ENCODE measurements at places on chromosomes 2 and 18.
A peak's percentile ranks its signal among the peaks of the same experiment; 100 is the strongest.

GRCh38 chr2:197985029-197985638 is 180.7 kb downstream of the PLCL1 start:
- DNase-seq, result no peak

- DNase-seq, result peak; percentile 61
These were observed 300.1 kb upstream of the TRIB2 start for GRCh38 chr2:12416600-12416999.

- no peak for DNase-seq
These were observed 437.6 kb downstream of the DLGAP1 start for GRCh38 chr18:4017480-4017879.

DNA sequence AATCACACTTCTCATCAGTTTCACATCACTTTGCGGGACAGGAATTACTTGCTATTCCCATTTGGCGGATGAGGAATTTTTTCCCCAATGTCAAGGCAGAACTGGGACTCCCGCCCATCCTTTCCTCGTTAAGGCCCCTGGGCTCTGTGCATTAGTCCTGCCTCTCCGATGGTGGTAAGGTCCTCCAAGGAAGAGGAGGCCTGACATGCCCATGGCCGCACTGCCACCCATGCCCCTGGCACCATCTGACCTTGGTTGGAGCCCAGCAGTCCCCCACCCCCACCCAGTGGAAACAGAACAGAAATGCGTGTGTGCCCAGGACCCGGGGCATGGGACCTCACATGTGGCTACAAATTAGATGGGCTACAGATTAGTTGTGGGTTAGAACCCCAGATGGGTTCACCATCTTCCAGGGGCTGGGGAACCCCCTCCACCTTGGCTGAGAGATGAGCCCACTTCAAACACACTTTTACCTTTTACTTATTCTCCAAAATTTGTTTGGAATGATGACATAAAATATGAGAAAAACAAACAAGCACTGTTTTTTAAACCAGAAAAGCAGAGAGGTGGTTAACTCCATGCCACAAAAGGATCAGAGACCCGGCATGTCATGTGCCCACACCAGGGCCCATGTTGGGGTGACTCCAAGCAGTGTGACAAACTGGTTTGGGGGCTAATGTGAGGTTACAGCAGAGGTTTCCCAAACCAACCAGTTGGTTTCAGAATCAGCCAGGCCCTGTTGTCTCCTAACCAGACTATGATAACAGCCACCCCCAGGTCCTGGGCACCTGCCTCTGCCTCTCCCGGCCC is 11.0 kb upstream of the DUSP2 start:
- DNase-seq, result no peak

DNA sequence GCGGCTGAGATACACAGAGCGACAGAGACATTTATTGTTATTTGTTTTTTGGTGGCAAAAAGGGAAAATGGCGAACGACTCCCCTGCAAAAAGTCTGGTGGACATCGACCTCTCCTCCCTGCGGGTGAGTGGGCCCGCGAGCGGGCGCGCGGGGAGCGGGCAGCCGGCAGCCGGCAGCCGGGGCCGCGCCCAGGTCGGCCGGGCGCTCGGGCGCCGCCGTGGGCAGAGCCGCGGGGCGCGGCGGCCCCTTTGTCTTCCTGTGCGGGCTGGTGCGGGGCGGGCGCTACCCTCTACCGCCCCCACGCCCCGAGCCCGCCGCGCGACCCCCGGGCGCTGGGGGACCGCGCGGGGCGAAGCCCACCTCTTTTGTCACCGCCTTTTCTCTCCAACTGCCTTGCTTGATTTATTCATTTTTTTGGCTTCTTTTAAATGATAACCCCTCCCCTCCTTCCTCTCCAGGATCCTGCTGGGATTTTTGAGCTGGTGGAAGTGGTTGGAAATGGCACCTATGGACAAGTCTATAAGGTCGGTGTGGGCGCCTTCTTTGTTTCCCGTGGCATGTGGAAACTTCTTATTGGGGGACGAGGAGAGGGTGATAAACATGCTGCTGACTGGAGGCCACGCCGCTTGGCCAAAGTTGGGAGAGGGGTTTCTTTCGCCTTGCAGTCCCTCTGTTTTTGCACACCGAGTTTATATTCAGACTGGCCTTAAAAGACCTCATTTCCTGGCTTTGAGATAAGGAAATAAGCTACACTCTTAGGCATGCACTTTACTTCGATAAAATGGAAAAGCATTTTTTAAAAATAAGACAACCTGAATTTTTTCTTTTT is 722 bp downstream of the MAP4K4 start:
- peak; percentile 17 for DNase-seq

DNA sequence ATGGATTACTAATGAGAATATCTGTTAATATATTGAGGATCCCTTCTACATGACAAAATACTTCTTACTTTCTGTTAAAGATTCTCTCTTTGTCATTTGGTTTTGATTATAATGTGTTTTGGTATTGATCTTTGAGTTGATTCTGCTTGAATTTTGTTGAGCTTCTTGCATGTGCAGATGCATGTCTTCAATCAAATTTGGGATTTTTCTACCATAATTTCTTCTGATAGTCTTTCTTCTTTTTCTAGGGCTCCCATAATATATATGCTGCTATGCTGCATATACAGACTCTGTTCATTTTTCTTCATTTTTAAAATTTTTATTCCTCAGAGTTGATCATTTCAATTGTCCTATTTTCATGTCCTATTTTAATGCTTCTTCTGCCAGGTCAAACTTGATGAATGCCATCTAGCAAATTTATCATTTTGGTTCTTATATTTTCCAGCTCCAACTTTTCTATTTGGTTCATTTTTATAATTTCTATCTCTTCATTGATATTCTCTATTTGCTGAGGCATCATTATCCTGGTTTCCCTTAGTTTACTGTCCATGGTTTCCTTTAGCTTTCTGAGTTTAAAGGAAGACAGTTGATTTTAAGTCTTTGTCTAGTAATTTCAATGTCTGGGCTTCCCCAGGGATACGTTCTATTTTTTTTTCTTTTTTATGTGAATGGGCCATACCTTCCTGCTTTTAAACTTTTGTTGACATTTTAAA is 244.7 kb downstream of the WDPCP start:
- no peak for DNase-seq

DNA sequence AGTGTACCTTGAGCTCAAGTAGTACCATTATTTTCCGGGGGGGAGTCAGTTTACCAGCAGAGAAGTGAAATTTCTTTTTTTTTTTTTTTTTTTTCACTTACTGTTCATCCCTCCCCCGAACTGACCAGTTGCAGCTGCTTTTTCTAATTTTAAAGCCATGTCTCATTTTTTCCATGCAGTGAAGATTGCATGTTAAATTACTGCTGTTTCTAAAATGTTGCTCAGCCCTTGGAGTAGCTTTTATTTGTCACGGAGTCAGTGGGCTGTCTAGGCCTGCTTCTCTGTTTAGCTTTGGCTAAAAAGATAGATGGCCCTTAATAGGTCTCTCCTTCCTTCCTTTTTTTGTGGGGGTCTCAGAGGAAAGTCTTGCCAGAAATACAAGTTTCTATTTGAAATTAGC is 70.2 kb downstream of the NGEF start:
- DNase-seq, result no peak

- DNase-seq, result no peak
These were observed 35.2 kb upstream of the SNED1 start for GRCh38 chr2:240963065-240963867.

DNA sequence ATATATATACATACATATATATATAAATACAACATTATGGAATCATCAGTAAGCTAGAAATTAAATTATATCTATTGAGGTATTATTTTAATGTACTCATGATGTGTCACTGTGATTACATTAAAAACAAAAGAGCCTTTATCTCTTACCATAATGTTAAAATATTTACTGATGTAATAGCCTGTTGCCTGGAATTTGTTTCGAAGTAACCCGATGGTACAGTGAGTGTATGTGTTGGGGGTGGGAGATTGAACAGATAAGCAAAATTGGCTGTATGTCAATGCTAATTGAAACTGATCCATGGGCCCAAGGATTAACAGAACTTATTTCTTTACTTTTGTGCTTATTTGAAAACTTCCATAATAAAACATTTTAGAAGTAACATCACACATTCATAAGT is 1473.2 kb downstream of the LRP1B start:
- no peak for DNase-seq

DNA sequence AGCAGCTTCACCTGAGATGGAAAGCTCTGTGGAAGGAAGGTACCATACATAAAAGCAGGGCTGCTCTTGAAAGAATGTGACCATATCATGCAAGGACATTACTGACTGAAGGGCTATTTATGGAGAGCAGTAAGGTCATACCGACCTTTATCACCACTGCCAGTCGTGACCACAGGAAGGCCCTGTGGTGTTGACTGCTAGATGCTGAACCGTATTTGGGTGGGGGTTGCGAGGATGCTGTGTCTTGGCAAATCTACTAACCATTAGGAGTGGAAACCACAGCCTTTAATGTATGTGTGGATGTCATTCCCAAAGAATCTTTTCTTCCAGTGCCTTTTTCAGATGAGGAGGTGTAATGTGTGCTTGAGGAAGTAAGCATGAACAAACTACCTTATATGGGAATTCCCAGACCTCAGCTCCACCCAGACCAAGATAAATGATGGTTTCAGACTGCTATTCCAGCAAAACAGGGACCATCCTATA is 60.8 kb downstream of the LIMS1 start:
- DNase-seq, result peak; percentile 96

- no peak for DNase-seq
These were observed 689.6 kb downstream of the TSN start for GRCh38 chr2:122445003-122445402.

DNA sequence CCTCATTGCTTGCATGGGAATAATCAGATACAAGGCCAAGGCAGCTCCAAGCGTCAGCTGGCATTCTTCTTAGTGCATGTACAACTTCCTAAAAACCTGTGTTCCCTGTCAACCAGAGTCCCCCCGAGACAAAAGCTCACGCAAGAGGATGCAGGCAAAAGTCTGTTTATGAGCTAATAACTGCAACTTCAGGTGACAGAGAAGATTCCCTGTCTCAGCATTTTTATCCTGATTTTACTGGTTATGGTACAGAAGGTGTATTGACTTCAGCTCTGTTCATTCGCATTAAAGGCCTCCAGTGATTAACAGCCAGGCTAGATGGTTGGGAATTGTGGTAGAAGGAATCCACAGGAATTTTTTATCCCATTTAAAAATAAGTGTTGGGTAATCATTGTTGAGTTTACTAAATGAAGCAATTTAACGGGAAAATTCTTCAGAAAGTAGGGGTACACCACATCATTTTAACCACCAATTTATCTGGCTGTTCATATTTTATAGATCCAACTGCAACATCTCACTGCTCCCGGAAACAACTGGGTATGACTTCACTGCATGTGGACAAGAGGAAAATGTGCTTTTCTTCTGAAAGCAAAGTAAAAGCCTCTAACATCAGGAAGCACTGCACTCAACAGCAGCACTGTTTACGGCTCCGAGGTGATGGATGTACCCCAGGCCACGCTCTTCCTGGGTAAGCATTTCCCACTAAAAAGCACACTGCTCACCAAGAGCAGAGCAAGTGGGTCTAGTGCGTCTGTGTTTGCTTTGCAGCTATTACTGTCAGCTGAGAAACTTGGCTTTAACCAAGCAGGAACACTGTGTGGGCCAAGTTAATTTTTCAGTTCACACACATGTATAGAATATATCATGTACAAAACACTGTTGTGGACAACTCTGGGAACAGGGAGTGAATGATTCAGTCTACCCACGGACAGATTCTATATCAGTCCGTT is 31.9 kb downstream of the CCBE1 start:
- DNase-seq, result peak; percentile 90
